Activated T-cell treated with anti-CD3 and anti-CD28 coated beads for 1 hour (primary cell): ENCODE measurements at places on chromosomes 7 and 10.

GRCh38 chr10:96896884-96897589 lies 64.9 kb downstream of the LCOR start:
- no peak for DNase-seq

- no peak for DNase-seq
Measured at GRCh38 chr10:114306116-114306973, 67.3 kb downstream of the VWA2 start.

DNA sequence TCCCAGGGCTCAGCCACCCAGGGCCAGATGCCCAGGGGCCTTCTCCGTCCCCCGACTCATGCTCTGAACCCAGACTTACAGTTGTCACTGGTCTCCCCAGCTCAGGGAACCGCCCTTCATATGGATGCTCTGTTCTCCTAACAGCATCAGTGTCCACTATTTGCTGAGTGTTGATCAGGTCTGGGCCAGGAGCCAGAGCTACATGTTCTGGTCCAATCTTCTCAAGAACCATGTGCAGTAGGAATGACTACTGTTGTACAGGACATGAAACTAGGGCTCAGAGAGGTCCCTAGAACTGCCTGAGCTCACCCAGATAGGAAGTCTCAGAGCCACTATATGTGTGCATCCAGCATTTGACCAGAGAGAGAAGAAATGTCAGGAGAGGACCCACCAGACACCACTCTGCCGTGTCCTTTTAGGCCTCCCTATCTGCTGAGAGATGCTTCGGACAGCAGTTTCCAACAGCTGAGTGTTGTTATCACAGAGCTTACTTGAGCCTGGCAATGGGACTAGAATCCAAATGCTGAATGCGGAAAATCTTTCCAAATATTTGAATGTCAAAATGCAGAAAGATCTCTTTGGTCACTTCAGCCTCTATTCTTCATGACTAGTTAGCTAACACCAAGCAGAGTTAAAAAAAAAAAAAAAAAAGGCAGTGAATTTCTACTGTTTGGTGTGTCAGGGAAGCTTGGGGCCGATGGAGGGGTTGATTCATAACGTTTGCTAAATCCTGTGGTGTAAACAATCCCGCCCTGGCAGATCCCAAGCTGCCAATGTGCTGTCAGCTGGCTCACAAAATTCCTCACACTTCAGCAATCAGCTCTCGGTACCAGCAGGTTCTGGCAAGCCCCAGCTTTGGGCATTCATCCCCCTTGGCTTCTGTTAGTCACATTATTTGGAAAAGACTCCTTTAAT lies 246.1 kb downstream of the TNS3 start:
- no peak for DNase-seq

DNA sequence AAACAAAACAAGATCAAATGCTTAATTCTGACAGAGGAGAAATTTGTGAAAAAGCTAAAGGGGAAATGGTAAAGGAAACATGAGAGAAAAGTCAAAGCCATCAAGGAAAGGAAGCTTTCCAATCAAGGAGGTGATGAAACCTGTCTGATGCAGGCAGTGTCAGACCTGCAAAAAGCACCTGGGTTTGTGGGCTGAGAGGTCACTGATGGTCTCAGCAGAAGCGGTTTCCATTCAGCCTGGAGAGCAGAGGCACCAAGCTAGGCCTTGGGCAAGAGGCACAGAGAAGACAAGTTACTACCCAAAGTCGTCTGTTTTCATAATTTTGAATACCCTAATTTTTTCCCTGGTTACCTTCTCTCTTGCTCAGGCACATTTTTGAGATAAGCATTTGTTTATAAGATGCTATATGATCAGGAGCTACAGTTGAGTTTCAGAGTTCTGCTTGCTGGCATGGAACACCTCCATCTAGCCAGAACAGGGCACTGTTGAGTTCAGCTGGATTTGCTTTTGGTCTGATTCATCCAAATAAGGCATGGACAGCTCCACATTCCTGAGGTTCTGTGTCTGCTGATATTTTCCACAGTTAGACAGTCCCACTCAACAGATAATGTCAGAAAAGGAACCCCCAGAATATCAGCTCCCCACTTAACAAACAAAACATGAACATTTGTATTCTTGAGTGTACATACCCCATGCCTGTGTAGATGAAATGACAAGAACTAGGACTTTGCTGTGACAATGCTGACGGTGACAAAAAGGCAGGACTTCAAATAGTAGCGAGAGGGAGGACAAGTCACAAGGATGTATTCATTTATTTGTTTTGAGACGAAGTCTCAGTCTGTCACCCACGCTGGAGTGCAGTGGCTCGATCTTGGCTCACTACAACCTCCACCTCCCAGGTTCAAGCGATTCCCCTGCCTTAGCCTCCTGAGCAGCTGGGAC lies 4.9 kb upstream of the PPIA start:
- DNase-seq = no peak

- DNase-seq = no peak
Measured at GRCh38 chr7:52715701-52716100, 319.7 kb upstream of the POM121L12 start.
